ENCODE measurements at places on chromosomes 7 and 10.

DNA sequence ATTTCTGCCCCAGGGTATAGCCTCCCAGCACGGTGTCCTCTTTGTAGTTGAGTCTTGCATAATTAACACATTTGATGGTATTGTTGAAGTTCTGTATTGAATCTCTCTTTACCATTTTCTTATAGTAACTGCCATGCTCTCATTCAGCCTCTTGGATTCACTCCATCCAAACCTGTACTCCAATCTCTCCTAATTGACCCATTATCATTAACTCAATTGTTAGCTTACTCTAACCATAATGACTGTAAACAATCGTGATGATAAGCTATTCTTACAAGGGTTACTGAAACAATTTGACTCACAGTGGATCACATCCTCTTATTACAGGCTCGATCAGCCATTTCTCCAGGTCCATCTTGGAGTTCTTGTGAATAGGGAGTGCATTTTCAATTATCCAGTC, 191.9 kb upstream of the AGK start:
- no peak for DNase-seq

GRCh38 chr10:95485056-95485844, 75.9 kb downstream of the SORBS1 start:
- DNase-seq: no peak

- DNase-seq: no peak
These were observed 136.4 kb upstream of the FGFR2 start for GRCh38 chr10:121734589-121735045.

- DNase-seq: no peak
These were observed 6.9 kb downstream of the NOLC1 start for GRCh38 chr10:102159051-102159597.

DNA sequence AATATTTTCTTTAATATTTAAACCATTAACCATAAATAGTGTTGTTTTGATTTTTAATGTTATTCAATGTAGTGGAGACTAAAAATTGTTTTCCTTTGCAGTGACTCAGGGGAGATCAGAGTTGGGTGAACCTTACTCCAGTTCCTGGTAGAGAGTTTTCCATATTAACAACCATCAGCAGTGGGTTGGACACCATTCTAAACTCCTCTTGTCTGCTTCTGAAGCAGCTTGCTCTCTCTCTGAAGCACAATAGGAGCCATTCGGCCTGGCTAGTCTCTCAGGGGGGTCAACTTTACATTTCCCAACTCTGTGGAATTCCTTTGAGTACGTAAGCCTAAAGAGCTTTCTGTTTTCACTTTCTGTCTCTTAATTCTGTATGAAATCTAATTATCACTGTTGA, 9.4 kb upstream of the NRG3 start:
- no peak for DNase-seq

- DNase-seq: no peak
These were observed 1129.6 kb downstream of the SORCS3 start for GRCh38 chr10:105770524-105771212.

- no peak for DNase-seq
These were observed 61.7 kb downstream of the PALD1 start for GRCh38 chr10:70540089-70540788.

- no peak for DNase-seq
These were observed 3.1 kb downstream of the AGMO start for GRCh38 chr7:15558756-15559155.

- no peak for DNase-seq
These were observed 51.0 kb upstream of the NKX6-2 start for GRCh38 chr10:132836832-132837540.

DNA sequence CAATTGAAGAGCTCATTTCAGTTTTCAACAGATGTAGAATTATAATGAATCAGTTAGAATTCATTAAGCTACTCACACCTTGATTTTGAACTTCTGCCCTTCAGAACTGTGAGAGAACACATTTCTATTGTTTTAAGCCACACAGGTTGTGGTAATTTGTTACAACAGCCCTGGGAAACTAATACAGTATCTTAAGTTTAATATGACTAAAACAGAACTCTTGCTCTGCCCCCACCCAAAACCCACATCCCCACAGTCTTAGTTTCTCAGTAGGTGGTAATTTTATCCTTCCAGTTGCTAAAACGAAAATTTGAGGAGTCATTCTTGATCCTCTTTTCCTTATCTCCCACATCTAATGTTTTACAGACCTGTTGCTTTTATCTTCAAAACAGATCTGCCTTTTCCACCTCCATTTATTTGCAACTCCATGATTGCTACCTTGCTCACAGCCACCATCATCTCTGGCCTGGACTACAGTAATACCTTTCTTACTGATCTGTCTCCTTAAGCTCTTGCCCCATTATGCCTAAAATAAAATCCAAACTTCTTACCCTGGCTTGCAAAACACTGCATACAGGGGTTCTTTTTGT, 72.8 kb upstream of the NXPH1 start:
- no peak for DNase-seq

GRCh38 chr10:15472431-15473395, 101.6 kb upstream of the FAM171A1 start:
- DNase-seq: no peak

DNA sequence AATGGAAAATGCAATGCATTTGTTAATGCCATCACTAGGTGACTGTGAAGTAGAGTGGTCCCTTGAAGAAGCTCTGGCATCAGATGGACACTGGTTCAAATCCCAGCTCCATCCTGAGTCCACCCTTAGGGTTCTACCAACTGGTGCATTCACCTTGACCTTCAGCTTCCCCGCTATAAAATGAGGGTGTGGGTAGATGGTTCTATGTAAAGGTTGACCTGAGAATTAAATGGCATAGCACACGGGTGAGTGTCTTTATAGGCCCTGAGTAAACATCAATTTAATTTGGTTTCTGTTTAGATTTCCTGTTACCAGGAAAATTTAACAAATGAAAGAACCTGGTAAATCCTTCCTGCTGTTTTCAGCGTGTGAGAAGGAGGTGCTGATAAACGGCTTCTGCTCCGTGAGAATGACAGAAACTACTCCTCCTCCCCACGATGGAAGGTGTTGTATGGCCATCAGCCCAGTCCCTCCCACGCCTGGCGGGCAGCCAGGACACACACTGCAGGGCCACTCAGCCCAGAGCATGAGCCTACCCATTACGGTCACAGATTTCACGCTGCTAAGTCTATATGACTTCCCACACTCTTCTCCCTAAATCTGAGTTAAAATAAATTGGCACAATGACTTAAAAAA, 210.1 kb downstream of the TNS3 start:
- no peak for DNase-seq

DNA sequence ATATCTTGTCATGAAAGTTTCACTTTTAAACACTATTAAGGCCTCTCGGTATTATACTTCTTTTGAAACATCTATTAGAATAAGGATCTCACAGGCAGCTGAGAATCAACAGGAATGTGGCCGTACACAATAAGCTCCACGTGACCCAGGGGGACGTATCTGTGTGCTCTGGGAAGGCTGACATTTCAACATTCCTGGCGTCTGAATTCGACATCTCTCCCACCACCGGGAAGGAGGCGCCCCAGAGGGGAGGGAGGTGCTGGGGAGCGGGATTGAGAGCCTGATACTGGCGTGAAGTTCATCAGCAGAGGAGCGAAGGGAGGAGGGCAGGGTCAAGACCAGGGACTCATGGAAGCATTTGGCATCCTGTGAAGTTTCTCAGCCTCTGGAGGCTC, 401.3 kb downstream of the DNAJB6 start:
- DNase-seq: no peak

GRCh38 chr7:38727184-38727940, 96.2 kb upstream of the AMPH start:
- no peak for DNase-seq
